ENCODE measurements at places on chromosomes 6 and 20. TPM values are rescaled to one million over a fixed set of nuclear protein-coding genes. Genes with fewer than 3 reads are reported as not detected.

The GSTA2 gene
- total RNA-seq = 0.07 TPM

The HUS1B gene
- 0.35 TPM for total RNA-seq

The UNC5CL gene
- 0.52 TPM for total RNA-seq

The STAU1 gene
- 69.8 TPM for total RNA-seq

The BTNL2 gene
- not detected for total RNA-seq

The PRDM13 gene
- total RNA-seq = 0.93 TPM

The KIFC1 gene
- 47.9 TPM for total RNA-seq

The PPP2R5D gene
- total RNA-seq = 27.5 TPM
